ENCODE measurements at places on chromosomes 5 and 9. TPM values are rescaled to one million over a fixed set of nuclear protein-coding genes. Genes with fewer than 3 reads are reported as not detected.

- no peak for DNase-seq
These were observed 32.9 kb upstream of the DTWD2 start for GRCh38 chr5:119021149-119021732.

WNT8A gene
- polyA plus RNA-seq: not detected

GRCh38 chr9:4126996-4127395 lies 172.9 kb downstream of the GLIS3 start:
- DNase-seq: no peak

DNA sequence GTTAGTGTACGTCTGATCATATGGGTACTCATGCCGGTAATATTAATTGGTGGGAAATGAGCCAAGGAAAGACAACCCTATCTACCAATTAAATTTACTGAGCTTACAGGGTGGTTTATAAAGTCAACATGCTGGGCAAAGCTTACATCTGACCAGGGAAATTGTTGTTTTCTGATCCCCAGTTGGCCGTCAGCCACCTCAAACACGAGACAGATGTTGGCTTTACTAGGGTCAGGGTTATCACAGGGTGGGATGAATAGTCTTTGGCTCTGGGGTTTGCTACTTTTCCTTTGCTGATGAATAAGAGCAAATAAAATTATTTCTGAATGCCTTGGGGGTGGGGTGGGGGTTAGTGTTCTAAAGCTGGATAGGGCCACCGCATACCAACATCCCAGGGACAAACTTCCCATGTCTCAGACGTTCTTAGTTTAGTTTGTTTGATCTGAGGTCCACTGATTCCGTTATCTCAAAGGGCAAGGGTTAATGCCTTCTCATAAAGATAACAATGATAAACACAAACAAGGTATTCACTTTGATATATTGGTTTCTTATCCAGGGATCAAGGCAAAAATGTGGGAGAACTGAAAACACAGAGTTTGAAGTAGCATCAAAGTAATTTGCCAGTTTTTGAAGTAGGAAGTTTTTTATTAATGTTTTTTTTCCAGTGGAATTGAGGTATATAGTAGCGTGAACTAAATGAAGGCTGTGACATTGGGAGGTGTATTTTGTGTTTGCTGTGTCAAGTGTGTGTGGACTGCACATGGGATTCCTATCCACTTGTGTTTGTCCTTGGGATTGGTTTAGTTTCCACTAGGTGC lies 109.1 kb upstream of the RPS23 start:
- DNase-seq: no peak

GRCh38 chr5:112933651-112934365 lies 11.8 kb upstream of the REEP5 start:
- DNase-seq: peak; percentile 62

GRCh38 chr9:112286926-112287325 lies 46.5 kb downstream of the PTBP3 start:
- DNase-seq: no peak

DNA sequence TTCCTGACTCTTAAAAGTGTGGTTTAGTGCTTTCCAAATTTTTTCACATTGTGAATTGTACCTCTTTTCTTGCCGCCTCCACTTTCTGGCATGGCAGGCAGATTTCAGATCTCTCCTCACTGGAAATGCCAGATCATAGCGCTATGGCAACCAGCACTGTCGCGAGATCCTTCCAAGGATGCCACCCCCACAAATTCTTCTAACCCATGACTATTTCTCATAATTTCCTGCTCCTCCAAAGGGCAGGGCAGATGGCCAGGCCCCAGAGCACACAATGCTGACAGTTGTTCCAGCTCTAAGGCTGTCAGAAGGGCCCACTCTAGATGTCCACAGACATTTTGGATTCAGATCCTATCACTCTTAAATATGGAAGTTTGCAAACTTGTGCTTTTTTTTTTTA lies 446.2 kb upstream of the RIOK2 start:
- no peak for DNase-seq

DNA sequence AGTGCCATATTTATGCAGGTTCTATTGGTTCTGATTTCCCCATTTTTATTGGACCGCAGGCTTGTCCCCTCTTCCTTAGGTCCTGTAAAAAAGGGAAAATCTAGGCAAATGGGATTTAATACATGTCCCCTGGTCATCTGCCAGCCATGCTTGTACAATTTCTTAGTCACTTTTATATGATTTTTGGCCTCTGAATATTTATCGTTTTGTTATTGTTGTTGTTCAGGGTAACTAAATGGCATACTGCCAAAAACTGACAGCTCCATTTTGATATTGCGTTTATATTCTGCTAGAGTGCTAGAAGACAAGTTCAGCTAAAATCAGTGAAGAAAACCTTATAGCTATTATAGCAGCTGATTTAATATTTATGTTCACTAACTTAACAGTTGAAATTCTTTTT lies 770.2 kb upstream of the FAM174A start:
- peak; percentile 22 for DNase-seq

All from muscle of back (tissue), 13 donors.